CD4-positive, CD25-positive, alpha-beta regulatory T cell (primary cell): ENCODE measurements at places on chromosomes 1 and 21.

GRCh38 chr1:67802565-67802964 lies 30.7 kb downstream of the GNG12 start:
- no peak for DNase-seq
- no peak overlapping the region for H3K27ac ChIP-seq

DNA sequence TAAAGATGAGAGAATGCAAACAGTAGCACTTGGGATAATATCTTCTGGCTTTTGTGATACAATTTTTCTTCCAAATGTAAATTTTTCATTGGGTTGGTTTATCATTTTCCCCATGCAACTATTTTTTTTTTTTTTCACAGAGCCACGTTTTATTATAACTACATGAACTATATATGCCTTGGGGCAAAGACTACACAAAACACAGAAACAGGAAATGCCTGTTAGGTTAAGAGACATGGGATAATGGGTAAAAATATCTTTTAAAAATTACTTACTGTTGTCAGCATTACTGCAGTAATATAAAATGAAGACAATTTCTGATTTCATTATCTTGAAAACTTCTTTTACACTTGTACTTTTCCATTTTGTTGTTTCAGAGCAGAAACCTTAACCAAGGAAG lies 74.6 kb downstream of the DISP1 start:
- no peaks in the 10 kb centered on the region for H3K27me3 ChIP-seq
- no peak overlapping the region for H3K4me3 ChIP-seq
- no peaks in the 10 kb centered on the region for H3K4me1 ChIP-seq
- no peaks in the 10 kb centered on the region for H3K36me3 ChIP-seq
- H3K27ac ChIP-seq = no peak overlapping the region

- H3K4me3 ChIP-seq = no peak overlapping the region
- no peaks in the 10 kb centered on the region for H3K36me3 ChIP-seq
- H3K4me1 ChIP-seq = no peaks in the 10 kb centered on the region
- no peak overlapping the region for H3K27ac ChIP-seq
- DNase-seq = no peak
Observed at GRCh38 chr21:45448810-45449657, 44.1 kb downstream of the COL18A1 start.

- DNase-seq = no peak
- peaks cover 4% of the 10 kb centered on the region for H3K4me1 ChIP-seq
- peaks cover 21% of the 10 kb centered on the region for H3K27me3 ChIP-seq
- H3K36me3 ChIP-seq = no peaks in the 10 kb centered on the region
- no peak overlapping the region for H3K4me3 ChIP-seq
- H3K27ac ChIP-seq = no peak overlapping the region
Observed at GRCh38 chr1:227952374-227953021, 4.8 kb upstream of the WNT9A start.
